ENCODE measurements at places on chromosomes 1 and 21. TPM values are rescaled to one million over a fixed set of nuclear protein-coding genes. Genes with fewer than 3 reads are reported as not detected.

GRCh38 chr1:24899581-24900485, 30.2 kb downstream of the RUNX3 start:
- H3K27ac ChIP-seq: peak overlapping the region; percentile 8
- H3K27me3 ChIP-seq: no peaks in the 10 kb centered on the region
- H3K4me1 ChIP-seq: peaks cover 80% of the 10 kb centered on the region
- no peak overlapping the region for H3K4me3 ChIP-seq

- no peaks in the 10 kb centered on the region for H3K27me3 ChIP-seq
- no peak overlapping the region for H3K27ac ChIP-seq
- H3K4me3 ChIP-seq: no peak overlapping the region
- peaks cover 24% of the 10 kb centered on the region for H3K4me1 ChIP-seq
Measured at GRCh38 chr1:116329524-116330341, 43.3 kb upstream of the ATP1A1 start.

Gene LRRC53
- not detected for total RNA-seq

Gene MMEL1
- total RNA-seq: 3.3 TPM

Gene SPRR1A
- not detected for total RNA-seq

DNA sequence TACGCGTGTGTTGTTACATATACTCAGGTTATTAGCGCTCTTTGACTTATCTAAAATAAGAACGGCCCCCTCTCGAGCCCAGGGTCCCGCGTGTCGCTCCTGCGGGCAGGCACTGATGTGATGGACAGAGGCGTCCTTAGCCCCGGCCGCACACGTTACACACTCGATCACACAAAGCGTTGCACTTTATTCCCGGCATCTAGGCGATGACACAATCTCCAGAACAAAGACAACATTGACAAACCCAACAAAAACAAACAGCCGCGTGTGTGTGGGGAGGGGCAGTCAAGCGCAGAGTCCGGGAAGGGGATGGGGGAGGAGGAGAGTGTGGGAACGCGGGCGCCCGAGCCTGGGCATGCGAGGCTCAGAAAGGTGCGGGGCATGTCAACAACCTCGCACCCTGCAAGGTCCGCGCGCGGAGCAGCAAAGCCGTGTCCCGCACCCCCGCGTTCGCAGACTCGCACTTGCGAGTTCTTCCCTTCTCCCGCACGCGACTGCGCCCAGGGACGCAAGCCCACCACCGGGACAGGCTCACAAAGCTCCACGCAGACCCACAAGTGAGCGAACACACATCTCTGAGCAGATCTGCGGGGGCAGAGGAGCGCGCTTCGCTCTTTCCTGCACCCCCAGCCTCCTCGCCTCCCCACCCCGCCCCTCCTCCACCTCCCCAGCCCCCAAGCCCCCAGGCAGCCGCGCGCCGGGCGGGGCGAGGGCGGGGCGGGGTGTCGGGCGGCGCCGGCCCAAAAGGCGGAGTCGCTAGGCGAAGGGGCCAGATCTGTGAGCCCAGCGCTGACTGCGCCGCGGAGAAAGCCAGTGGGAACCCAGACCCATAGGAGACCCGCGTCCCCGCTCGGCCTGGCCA, at the start of gene EFNA1:
TSS of gene EFNA1 (plus strand) at position 772 of the 862 bp plus-strand sequence. CDS start 102 bp downstream, outside the sequence.
- H3K4me3 ChIP-seq: peak within 1 kb of the TSS; percentile 77
- peak within 1 kb of the TSS; percentile 16 for H3K27ac ChIP-seq
- peaks cover 11% of the 10 kb centered on the region for H3K4me1 ChIP-seq
- no peaks in the 10 kb centered on the region for H3K27me3 ChIP-seq

DNA sequence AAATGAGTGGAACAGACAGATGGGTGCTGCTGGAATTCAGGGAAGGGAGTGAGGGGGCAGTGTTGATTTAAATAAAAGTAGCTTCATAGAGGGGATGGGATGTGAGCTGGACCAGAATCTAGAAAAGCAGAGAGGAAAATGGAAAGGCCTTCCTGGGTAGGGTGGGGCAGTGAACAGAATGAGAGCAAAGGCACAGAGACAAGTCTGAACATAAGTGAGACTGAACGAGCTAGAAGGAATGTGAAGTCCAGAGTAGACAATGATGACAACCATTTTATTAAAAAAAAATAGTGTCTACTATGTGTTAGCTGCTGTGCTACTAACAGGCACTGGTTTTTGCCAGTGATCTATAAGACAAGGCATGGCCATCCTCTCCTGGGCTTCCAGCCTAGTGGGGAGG, 36.0 kb downstream of the ELK4 start:
- DNase-seq: no peak
- no peak overlapping the region for H3K27ac ChIP-seq
- H3K27me3 ChIP-seq: no peaks in the 10 kb centered on the region
- H3K4me3 ChIP-seq: no peak overlapping the region
- H3K36me3 ChIP-seq: peaks cover 33% of the 10 kb centered on the region
- H3K4me1 ChIP-seq: peaks cover 31% of the 10 kb centered on the region

Measured in T-cell (primary cell).